ENCODE measurements at places on chromosomes 1 and 21.

- no peak for DNase-seq
Measured at GRCh38 chr1:227440182-227440581, 121.9 kb upstream of the CDC42BPA start.

DNA sequence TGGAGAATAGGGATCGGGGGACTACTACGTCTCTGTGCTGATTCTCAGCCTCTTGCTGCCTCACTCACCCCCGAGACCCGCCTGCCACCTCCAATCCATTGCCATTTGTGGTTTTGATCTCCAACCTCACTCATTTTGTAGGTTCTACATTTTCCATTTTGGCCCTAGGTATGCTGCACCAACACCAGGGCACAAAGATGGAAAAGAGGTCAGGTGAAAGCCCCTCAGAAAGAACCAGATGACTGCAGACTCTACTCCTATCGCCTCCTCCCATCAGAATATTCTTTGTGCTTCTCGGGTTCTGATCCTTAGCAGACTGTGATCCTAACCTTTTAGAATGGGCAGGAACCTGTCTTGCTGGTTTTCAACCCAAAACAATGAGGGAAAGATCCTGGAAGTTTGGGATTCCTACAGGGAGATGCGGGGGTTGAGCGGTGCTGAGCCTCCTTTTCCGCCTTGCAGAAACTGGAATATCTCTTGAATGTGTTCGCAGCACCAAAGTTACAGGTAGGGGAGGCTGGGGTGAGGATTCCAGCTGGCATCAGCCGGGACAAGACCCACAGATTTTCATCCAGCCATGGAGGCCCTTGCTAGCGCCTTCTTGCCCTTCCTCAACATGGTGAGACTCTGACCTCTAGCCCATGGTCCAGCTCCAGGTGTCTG is 53.1 kb downstream of the RHBG start:
- no peak for DNase-seq

DNA sequence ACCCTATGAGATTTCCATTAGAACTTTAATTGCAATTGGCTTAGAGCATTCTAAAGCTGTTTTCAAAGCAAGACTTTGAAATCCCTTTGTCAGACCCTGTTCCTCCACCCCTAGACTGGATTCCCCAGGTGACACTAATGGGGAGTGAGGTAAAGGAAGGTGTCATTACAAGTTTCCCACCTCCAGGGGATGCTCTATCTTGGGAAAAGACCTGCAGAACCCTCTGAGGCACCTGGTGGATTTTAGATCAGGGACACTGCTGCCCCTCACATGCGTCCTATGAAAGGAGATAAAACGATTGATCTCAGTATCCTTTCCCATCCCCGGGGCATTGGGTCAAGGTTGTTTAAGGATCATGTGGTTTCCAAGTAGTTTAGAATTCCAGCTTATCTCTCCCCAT is 80.3 kb upstream of the RGS4 start:
- no peak for DNase-seq

DNA sequence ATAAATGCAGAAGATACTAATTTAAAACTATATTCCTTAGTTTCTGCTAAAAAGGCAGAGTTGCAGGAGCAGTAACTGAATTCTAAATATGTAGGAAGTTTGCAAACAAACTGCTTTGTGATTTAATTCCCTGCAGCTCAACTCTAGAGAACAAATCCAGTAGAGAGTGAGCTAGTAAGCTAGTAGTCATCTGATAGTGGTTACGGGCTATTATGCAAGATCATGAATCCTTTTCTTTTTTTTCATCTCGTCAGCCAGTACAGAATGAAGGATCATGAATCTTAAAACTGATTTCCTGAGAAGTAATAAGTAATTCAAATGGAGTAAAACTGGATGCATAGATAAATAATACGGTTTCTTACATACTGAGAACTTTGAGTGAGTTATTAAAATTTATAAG is 3.3 kb downstream of the DPH5 start:
- DNase-seq: peak; percentile 70

GRCh38 chr1:2646837-2647236 is 14.0 kb upstream of the MMEL1 start:
- no peak for DNase-seq

GRCh38 chr1:156129687-156130577 is 15.4 kb downstream of the LMNA start:
- DNase-seq: peak; percentile 98

GRCh38 chr1:192272732-192273131 is 44.1 kb upstream of the RGS21 start:
- no peak for DNase-seq

DNA sequence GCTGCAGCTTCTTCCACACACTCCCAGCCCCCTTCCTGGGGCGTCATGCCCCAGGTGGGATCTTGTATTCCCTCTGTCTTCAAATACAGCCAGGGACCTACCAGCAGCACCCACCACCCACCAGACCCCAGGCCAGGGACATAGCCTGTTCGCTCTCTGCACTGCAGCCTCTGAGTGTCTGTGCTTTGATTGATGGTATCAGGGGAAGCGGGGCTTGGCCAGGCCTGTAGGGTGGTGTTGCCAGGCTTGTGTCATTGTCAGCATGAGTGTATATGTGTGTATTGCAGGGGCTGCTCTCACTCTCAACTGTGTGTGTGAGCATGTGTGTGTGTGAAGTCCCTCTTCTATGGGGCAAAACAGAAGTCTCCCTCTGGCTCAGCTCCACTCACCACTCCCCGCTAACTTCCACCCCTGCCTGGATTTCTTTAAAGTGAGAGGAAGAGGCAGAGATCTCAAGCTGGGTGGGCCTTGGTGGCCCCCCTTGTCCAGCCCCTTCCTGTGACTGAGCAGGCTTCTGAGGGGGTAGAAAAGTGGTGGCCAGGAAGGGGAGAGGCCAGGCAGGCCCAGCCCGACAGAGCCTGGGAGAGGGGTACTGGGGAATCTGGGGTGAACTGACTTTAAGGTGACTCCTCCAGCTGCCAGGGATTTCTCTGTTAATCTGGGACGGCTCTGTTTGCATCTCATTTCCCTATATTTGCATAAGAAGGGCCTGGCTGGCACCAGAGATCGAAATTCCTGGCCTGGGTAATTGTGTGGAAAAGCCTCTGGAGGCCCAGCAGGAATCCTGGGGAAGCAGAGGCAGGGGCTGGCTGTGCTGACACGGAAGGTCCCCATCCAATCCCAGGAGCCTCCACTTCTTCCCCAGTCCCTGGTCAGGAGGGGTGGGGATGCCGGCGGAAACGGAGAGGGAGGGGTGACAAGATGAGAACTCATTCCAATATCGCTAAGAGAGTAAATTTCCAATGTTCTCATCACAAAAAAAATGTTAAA is 18.6 kb upstream of the ADGRB2 start:
- no peak for DNase-seq

- DNase-seq: no peak
Measured at GRCh38 chr21:26777166-26777565, 68.0 kb downstream of the ADAMTS1 start.

GRCh38 chr1:150477320-150477719 is 9.9 kb upstream of the TARS2 start:
- DNase-seq: peak; percentile 64

GRCh38 chr21:36603221-36603620 is 95.7 kb upstream of the SIM2 start:
- DNase-seq: no peak

GRCh38 chr1:235051521-235051920 is 77.1 kb downstream of the TOMM20 start:
- no peak for DNase-seq

DNA sequence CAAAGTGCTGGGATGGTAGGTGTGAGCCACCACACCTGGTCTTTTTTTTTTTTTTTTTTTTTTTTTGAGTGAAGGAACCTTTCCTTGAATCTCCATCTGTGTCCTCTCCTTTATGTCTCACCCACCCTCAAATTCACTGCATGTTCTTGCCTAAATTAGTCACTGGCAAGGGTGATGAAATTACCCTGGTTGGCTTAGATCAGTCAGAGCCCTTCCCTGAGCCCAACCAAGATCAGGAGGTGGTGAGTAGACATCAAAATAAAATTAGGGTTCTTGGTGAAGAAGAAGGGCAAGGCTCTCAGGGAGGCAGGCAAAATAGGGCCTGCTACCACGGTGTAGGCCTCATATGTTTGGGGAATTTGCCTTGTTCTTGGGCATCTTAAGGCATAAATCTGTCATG is 5.3 kb upstream of the TNN start:
- peak; percentile 52 for DNase-seq

DNA sequence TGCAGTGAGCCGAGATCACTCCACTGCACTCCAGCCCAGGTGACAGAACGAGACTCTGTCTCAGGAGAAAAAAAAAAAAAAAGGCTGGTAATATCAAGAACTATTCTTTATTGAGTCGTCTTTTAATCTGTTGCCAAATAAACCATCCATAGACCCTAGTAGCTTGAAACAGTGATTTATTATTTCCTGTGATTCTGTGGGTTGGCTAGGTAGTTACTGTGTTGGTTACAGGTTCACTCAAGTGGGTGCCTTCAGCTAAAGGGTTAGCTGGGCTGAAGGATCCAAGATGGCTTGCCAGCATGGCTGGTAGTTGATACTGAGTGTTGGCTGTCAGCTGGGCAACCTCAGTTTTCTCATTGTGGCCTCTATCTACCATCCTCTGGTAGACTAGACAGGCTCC is 9.2 kb downstream of the TLCD4 start:
- no peak for DNase-seq
